Stimulated activated CD8-positive, alpha-beta memory T cell treated with anti-CD3 and anti-CD28 coated beads, Interleukin-15, amount 100 ng/mL, for 1 hour (primary cell): ENCODE measurements at places on chromosomes 3 and 15.
A peak's percentile ranks its signal among the peaks of the same experiment; 100 is the strongest.

DNA sequence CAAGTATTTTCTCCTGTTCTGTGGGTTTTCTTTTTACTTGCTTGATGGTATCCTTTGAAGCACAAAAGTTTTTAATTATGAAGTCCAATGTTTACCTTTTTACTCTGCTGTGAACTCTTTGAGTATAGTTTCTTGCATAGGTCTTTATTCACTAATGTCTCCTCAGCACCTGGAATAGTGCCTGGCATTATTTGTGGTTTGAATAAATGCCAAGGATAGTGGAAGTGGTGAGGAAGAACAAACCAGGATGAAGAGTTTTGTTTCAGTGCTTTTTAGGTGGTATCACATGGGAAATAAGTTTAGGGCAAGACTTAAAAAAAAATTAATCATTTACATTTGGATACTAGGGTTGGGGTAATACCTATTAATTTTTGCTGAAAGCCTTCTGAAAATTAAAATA lies 25.7 kb downstream of the GPD1L start:
- DNase-seq: no peak

DNA sequence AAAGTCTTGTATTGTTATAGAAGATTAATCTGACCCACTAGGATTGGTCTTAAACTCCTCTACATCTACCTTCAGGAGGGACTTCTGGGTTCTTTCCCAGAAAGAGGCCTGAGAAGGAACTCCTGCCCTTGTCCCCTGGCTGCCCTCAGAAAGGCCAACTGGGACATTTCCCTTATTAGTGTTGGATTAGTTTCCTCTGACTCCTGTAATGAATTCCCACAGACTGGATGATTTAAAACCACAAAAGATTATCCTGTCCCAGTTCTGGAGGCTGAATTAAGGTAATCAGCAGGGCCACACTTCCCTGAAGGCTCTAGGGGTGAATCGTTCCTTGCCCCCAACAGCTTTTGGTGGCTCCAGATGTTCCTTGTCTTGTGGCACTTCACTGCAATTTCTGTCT lies 102.8 kb upstream of the NMNAT3 start:
- DNase-seq: no peak

DNA sequence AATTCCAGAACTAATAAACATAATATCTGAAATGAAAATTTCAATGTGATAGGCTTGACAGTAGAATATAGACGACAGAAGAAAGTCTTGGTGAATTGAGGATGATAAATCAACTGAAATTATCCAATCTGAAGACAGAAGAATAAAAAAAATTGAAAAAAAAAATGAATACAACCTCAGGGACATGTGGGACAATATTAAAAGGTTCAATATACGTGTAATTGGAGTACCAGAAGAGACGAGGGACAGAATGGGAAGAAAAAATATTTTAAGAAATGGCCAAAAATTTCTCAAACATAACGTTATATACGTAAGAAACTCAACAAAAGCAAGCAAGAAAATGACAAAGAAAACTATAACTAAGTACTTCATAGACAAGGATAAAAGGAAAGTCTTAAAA lies 43.3 kb upstream of the HCLS1 start:
- DNase-seq: no peak

DNA sequence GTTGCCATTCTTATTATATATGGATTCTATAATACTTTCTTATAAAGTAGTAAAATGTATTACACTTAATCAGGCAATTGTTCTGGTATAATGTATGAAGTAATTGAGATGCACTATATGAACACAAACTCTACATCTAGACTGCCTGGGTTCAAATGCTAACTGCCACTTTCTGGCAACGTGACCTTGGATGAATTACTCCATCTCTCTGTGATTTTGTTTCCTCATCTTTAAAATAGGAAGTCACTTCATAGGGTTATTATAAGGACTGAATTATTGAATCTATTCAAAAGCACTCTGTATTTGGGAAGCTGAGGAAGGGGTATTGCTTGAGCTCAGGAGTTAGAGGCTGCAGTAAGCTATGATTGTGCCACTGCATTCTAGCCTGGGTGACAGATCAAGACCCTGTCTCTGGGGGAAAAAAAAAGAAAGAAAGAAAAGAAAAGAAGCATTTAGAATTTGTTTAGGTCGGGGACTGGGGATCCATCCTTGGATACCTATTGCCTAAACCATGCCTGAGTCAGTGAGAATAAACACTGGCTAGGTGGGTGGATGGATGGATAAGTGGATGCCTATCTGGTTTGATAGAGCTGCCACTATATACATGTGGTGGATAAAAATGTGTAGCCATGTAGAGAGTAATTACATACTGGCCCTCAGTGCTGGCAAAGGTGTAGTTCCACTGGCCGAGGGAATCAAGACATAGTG lies 2.5 kb downstream of the TM4SF1 start:
- no peak for DNase-seq

DNA sequence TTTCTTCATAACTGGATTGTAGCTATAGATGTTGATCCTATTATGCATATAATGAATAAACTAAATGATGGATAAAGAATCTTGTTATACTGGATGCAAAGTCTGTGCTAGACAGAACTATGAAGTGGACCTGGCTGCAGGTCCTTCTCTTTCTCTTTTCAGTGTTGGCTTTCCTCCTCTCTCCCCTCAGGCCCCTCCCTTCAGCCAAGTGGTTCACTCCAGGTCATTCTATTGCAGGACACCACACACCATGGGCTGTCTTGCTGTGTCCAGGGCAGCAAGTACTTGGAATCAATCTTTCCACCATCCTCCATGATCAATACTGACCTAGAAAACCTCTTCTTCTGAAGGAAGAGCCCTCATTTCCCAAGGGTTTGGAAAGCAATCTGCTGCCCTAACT lies 20.3 kb downstream of the EIF4E3 start:
- DNase-seq: no peak

DNA sequence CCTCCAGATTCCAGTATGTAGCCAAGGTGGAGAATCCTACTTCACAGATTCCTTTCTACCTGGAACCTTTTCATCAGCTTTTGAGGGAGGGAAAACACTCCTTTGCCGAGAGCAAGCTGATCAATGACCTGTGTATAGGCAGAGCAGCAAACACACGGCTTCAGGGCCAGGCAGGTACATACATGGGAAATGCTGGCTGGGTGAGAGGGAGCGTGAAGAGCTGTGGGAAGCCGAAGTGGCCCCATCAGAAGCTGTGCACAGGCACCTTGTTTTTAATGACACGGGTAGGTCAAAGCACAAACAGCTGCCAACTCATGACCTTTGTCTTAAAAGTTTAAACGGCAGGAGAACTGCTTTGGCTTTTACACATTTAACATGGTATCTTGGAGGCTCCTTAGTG lies 25.3 kb downstream of the STARD5 start:
- DNase-seq: no peak

DNA sequence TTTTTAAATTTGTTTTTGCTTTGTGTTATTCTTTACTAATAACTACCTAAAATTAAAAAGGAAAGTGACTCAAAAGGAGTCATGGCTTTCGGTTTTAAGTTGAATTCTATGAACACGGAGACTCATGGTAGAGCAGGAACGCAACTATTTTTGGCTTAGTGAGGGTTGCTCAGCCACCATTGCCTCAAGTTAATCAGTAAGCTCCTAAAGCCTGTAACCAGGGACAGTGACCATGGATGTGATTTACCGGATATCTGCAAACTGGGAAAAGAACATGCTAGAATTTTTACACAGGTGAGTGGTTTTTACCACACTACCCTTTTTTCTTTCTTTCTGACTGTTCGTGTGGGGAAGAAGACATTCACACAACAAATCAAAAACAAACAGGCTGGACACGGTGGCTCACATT lies 11.8 kb downstream of the SLC12A8 start:
- no peak for DNase-seq

DNA sequence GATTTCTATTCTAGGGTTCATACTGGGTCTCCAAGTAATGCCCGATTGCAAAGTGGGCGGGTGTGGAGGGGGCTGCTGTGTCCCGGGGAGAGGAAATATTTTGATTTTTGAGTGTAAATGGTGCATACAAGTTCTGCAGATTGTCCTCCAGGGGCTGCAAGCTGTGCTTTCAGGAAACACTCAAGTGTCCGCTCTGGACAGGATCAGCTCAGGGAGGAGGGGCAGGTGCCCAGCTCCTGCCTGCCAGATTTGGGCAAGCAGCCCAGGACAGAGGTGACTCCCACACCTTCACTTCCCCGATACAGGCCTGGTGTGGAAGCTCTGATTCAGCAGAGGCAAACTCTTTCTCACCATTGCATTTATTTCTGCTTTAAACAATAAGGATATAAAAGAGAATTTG lies 142.7 kb downstream of the ALDH1A2 start:
- DNase-seq: no peak

DNA sequence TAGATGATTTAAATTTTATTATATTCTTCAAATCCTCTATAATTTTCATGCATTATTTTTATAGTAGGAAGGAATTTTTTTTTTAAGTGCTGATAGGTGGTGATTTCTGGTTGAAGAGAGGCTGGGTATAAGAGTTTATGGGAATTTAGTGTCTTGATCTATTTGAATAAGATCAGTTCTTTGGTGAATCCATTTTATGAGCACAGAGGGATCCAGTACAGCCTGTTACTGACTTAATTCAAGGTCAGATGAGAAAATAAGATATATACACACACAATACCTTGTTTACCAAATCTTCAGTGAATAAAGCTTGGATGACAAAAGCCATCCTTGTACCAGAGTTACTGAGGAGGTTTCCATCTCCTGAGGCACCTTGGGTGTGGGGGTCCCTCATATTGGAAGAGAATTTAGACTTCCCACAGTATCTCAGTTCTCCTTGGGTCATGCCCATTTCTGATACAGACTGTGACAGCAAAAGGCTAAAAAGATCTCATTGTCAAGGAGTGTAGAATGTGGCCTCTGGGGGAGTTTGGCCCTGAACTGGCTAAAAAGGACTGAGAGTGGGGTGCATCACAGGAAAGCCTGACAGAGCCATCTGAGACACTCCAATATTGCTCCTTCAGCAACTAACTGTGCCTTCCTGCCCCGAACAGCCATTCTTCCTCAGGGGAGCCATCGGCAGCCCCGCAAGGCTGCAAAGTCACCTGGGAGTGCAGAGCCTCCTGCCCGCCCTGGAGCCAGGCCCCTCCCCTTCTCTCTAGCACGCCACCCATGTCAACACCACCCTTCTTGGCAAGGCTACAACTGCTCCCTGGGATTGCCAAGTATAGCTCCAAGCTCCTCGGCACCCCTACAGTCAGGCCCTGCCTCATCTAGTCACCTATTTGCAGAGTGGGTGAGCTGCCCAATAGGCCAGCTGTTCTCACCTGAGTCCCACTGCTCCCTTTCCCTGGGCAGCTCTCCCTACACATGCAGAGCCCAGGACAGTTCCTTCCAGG lies 43.1 kb upstream of the HACD2 start:
- DNase-seq: no peak

- peak; percentile 54 for DNase-seq
Measured at GRCh38 chr15:74620636-74621545, 5.3 kb downstream of the CLK3 start.

DNA sequence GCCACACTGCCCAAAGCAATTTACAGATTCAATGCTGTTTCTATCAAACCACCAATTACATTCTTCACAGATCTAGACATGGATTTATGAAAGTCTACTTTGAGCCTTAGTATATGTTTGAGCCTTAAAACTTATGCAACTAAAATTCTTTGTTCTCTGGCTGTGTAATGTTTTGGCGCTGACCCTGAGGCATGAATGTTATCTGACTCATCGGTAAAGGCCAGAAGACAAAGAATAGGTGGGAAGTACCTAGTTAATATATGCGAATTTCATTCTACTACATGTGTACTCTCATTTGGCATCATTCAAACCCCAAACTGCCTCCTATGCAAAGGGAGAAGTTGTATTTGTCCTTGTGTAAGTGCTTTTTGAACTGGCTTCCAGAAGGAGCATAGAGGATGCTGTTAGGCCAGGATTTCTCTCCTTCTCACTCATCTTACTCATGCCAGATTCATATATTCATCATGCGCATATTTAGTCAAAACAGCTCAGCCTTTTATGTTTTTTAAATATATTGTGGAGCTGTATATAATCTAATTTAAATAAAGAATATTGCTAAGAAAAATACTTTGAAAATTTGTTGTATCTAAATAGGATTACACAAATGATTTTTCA lies 204.2 kb downstream of the NFKBIZ start:
- DNase-seq: no peak

DNA sequence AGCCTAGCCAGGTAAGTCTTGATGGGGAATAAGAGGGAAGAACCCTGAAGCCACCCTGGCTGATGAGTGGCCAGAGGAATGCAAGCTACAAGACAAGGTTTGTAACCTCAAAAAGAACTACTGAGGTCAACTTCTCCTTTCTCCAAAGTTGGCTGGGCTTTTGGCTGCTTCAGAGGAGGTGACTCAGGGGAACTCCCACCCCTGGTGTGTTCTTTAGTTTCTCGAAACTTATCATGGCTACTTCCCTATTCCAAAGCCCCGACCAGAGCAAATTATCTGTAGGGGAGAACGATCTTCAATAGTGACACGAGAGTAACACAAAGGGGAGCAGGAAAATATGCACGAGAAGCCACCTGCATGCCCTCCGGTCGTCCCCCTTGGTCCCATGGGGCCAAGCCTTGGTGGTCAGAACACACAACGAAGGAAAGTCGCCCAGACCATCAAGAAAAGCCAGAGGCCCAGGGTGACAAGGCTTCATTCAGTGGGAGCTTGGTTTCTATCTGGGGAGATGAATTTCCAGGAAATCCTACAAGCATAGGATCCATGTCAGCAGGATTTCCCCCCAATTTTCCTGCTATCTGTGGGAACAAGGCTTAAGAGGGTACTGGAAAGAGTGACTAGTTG lies 6.5 kb upstream of the BCL2A1 start:
- no peak for DNase-seq

- DNase-seq: no peak
Measured at GRCh38 chr3:8223766-8224165, 277.9 kb upstream of the LMCD1 start.
